Stimulated activated CD4-positive, alpha-beta T cell treated with anti-CD3 and anti-CD28 coated beads, Interleukin-4, amount 100 ng/mL, for 48 hours (primary cell): ENCODE measurements at places on chromosomes 7 and 10.

DNA sequence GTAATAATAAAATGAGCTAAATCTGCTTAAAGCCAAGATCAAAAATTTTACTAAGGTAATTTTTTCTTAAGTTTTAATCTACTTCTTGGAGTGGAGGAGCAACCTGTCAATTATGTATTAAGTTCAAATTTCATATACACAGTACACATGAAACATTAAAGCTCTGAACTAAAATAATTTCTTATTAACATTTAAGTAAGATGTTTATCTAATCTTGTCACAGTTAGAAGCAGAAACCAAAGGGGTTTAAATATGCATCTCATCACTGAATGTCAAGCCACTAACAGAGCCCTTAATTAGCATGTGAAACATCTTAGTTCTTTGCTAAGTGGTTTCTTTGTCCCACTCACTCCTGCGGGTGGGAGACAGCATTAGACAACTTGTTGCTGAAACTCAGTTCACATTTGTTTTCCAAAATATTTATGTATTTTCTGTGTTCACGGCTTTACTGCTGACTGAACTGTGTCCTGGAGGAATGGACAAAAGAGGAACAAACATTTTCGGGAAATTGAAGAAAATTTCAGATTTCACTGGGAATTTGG, 130.9 kb upstream of the MBL2 start:
- DNase-seq: no peak

DNA sequence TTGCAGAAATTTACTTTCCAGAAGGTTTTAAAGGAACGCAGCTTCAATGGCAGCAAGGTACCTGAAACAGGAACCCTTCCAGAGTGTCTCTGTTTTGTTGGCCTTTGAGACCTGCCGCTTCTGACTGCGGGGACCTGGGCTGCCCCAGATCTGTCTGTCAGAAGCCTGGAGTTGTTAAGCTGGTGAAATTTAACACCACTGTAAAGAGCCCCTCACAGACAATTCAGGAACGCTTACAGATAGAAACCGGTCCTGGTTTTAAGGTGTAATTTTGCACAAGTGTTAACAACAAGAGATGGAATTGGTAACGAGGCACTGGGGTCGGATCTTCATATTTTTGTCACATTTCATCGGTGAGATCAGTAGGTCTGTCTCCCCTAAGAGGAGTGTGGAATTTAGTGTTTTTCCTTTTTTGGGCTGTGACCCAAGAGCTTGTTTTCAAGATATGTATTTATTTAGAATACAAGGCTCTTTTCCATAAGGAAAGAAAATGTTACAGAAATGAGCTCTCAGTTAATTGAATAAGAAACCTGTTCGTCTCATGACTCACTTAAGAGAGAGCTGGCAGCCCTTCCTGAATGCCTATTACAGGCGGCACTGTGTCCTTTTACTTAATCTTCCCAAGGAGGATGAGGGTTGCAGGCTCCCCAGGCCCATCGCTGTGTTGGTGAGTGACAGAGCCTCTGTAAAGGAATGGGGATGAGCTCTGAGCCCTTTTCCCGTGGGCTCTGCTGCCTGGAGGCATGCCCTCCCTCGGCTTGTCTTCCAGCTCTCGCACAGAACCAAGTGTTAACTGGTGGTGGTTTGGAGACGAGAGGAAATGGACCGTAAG, 168.7 kb downstream of the CUX1 start:
- DNase-seq: no peak

GRCh38 chr10:132467464-132468149, 70.0 kb upstream of the INPP5A start:
- DNase-seq: no peak

DNA sequence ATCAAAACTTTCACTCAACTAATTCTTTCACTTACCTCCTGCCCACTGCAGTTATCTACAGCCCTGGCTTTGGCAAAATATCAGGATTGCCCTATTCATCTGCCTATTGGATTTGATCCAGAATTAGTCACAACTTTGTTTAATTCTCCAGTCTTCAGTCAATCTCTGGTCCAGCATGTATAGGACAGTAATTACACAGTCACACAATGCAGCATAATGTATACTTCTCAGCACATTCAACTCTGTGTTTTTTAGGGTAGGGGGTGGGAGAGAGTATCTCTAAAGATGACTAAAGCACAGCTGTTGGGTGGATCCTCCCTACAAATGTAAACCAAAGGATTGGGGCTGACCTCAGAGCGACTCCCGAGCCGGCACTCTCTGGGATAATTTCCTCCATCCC, 17.7 kb upstream of the NRP1 start:
- DNase-seq: no peak

DNA sequence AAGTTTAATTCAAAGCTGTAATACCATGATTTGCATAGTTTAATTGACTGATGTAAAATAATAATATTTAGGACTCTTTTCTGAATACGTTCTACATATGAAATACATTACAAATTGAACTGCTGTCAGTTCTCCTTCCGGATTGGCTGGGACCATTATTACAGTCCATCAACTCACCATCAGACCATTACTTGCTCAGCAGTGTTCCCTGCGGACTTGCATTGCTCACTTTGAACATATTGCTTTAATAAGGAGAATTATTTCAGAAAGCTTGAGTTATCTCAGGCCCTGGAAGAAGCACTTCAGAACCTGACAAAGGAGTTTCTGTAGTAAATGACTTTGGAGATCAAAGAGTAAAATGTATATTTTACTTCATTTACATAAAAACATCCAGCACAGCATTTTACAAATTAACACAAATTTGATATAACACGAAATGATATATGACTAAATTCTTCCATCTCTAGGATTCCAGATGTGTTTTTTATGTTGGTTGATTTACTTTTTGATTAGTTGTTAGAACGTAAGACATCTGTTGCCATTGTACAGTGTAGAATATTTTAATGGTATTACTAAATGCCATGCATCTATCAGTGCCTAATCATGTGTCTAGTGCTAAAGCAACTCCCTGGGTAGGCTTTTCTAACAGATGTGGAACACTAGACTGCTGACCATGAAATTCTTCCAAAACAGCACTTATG, 418.5 kb upstream of the SEMA3A start:
- DNase-seq: no peak

- no peak for DNase-seq
Observed at GRCh38 chr10:91010952-91011351, 90.1 kb upstream of the ANKRD1 start.

DNA sequence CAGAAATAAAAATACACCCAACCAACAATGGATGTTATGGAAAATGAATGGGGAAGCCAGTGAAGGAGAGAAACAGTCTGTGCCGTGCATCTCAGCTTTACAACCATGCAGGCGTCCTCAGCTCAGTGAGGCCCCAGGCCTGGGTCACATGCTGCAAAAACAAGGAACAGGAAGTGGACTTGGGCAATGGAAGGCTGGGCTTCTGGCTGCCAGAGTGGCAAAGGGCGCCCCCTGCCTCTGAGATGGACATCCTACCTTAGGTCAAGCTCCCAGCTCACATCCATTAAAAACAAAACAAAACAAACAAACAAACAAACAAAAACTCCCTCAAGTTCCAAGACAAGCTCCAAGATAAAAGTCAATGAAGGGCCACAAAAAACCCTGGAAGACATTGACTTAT, 54.7 kb upstream of the AFAP1L2 start:
- peak; percentile 28 for DNase-seq

DNA sequence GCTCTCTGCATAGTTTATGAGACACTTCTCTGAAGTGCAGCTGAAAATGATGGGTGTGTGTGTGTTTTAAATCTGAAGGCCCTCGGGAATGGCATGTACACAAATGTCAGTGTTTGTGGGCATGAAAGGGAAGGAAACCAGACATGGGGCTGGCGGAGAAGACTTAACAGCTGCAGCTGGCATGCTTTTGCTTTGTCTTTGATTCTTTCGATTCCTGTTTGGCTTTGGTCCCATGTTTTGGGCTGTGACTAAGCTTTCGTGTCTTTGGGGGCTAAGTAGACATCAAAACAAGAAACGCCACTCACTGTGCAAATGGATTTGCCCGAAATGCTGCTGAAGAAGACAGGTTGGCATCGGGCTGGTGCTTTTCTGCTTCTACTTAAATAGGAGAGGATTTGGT, 179.3 kb downstream of the PFKFB3 start:
- DNase-seq: no peak

DNA sequence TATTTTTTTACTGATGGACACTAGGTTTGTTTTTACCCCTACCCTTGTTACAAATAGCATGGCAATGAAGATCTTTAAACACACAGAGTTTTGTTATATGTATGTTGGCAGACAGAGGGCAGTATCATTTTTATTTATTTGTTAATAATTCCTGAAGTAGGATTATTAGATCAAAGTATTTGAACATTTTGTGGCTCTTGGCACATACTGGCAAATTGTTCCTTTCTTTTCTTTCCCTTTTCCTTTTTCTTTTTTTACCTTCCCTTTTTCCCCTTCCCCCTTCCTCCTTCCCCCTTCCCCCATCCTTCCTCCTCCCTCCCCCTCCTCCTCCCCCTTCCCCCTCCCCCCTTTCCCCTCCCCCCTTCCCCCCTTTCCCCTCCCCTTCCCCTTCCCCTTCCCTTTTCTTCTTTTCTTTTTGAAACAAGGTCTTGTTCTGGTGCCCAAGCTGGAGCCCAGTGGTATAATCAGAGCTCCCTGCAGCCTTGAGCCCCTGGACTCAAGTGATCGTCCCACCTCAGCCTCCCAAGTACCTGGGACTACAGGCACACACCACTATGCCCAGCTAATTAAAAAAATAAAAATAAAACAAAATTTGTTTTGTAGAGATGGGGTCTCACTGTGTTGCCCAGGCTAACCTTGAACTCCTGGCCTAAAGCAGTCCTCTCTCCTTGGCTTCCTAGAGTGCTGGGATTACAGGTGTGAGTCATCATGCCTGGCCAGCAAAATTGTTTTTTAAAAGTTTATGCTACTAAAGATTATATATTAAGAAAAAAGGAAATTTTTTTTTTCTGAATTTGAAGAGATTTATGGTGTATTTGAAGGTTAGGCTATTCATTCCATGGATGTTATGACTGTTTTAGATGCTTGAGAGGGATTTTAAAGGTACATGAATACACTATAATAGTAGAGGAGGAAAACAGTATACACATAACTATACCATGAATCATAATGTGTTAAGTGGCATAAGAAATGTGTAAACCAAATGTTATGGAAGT, 39.3 kb downstream of the SEPTIN7 start:
- no peak for DNase-seq

DNA sequence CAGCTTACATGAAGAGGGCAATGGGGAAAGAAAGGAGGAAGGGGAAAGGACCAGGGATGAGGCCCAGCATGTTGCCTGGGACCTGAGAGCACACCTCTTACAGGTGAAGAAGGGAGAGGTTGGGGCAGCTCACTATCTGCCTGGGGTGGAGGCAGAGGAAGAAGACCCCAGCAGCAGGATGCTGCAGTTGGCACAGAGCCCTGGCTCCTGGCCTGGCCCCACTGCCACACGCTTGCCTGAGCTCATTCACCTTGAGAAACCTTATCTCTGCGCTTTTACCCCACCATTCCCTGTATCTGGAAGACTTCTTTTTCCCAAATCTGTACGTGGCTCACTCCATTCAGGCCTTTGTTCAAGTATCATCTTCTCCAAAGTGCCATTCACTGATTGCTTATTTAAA, 147.8 kb upstream of the TMEM72 start:
- DNase-seq: no peak

GRCh38 chr7:102874166-102874829, 38.5 kb upstream of the LRRC17 start:
- no peak for DNase-seq

DNA sequence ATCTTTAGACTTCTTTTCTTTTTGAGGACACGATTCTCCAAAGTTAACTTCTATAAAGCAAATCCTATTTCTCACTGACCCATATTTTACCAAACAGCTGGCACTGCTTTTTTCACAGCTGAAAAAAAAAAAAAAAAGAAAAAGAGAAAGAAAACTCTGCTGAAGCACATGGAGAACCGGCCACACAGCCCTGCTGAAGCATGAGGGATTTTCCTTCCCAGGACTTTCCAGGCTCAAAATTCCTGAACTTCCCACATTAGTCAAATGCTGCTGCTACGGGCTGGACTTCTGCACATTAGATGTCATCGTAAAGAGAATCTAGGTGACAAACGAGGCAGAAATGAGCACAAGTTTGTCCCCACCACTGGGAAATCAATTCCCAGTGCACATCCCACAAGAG, 25.2 kb downstream of the HIPK2 start:
- no peak for DNase-seq

- no peak for DNase-seq
Observed at GRCh38 chr7:139692723-139693122, 85.1 kb downstream of the HIPK2 start.

- no peak for DNase-seq
Observed at GRCh38 chr10:96387601-96388000, 28.8 kb upstream of the OPALIN start.

DNA sequence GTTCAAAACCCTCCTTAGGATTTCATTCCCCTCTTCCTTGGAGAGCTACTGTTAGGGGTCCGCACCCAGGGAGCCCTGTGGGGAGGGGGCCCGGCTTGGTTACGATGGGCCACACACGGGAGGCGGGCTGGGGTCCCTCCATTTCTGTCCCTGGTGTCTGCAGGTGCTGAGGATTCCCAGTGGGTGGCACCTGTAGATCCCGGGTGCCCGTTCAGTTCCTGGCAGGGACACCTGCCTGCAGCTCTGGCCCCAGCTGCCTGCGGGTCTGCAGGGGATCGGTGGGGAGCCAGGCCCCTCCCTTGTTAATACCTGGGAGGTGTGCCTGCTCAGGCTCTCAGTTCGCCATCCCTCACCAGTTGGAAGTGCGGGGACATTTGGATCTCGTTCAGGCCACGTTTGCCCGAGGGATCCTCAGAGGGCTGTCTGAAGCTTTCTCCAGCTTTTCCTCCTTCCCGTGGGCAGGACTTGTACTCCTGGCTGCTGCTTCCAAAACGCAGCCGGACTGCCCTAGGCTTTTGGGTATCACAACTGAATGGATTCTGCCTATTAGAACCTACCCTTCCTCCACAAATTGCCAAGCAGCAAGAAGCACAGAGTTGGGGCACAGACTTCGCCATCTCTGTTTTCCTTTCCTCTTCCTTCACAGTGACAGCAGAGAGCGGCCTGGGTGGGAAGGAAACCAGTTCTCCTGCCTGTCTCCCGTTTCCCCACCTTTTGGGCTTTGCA, 22.3 kb upstream of the IL15RA start:
- DNase-seq: no peak

- no peak for DNase-seq
Observed at GRCh38 chr7:22147868-22148267, 202.2 kb upstream of the CDCA7L start.

DNA sequence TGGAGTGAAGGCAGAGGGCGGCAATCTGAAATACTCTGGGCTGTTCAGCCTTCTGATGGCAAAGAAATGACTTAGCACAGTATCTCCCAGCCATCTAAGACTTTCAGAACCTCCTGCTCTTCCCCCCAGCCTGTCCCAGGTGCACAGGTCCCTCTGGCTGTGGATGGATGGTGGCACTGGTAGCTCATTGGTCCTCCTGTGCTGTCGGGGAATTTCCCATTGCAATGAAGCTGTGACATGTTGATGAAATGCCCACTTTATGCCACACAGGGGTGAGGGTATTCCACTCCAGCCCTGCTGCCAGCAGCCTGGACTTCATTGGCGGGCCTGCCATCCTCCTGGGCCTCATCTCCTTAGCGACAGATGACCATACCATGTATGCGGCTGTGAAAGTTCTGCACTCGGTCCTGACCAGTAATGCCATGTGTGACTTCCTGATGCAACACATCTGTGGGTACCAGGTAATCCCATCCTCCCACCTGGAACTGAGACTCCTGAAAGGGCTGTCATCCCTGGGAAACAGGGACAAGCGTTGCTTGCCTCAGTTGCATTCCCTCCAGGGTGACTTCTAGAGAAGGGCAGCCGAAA, 105.9 kb downstream of the WDFY4 start:
- DNase-seq: no peak
